ENCODE measurements at places on chromosomes 13 and 19.
A peak's percentile ranks its signal among the peaks of the same experiment; 100 is the strongest.

DNA sequence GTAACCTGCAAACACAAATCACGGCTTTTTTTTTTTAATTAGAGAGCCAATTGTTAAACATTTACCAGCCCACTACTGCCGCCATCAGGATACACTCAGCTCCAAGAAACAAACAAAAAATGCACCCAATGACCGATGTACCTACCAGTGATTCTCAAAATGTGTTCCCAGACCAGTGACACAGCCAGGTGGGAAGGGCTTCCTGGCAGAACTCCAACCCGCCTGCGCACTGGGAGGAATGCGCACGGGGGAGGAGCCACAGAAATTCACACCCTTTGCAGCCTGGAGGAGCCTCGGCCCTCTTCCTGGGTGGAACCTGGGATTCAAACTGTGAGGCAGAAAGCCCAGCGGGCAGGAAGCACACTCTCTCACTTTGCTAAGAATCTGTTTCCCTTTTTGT lies 255.9 kb downstream of the TBC1D4 start:
- no peak for DNase-seq

DNA sequence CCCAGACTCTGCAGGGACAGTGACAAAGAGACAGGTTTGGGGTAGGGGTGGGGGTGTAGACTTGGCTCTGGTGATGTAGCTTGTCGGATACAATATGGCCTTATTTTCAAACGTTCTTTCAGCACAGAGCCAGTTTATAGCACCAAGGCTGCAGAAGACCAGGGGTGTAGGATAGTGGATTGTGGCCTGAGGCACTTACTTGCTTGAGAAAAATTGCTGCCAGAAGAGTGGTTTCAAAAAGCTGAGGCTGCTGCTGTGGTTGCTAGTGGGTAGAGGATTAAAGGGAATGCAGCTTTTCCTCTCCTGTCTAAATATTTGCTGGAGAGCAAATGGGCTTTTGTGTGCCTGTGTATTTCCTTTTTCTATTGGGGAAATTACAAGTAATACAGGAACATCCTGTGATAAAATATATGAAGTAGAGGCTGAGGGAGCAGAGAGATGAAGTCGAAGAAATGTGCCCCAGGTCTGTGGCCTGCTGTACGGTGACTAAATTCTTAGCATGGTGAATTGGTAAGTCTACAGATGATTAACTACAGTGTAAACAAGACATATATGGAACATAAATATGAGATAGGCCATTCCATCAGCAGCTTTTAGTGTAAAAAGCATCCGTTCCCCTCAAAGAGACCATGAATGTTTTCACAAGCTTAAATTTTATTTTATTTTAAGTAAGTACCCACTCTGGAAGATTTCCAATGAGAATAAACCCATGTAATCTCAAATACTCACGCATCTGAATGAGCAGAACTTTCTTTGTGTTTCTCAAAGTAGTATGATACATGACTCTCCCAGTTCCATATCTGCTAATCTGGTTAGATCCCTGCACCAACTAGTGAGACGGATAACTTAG lies 112.9 kb downstream of the LRCH1 start:
- DNase-seq: no peak

DNA sequence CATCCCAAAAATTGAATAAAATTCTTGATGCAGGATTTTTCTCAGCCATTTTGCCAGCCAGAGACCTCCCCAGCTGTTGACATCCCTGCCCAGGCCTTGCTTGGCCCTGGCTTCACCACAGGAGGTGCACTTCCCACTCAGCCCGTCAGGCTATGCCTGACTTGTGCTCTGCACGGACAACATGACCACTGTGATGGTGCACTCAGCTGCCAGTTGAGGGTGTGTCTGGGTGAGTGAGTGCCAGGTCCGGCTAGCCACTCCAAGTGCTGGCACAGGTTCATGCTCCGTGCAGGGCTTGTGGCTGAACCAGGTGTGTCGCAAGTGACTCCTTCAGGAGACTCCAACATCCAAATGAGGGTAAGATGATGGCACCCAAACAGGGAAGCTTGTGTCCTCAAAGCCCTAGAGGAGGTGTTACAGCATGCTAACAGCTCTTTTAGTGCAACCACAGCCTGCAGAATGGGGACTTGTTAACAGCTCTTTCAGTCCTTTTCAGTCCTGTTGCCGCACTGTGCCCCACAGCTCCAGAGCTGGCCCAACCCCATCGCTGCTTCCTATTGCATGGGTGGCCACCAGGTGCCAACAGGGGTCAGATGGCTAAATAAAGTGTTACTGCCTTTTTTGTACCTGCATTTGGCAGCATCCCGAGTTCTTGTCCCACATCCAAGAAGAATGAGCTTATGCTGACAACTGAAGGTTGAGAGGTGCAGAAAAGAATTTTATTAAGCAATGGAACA lies 380.7 kb downstream of the SLITRK5 start:
- DNase-seq: no peak

DNA sequence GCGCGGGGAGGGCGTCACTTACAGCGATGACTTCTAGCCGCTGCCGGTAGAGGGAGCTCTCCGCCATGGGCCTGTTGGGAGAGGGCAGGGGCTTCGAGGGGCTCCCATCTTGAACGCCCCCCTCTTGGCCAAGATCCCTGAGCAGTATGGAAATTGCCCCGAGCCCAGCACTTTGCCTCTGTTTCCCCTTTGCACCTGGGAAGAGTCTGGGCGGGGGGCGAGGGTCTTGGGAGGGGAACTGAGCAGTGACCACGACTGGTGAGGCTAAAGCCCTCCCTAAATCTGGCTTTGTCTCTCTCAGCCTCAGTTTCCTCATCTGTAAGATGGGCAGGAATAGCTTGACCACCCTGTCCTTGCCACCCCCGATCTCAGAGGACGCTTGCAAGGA lies 2.8 kb downstream of the PALM3 start:
- no peak for DNase-seq

GRCh38 chr13:72255908-72256307 lies 388.9 kb upstream of the DACH1 start:
- DNase-seq: peak; percentile 10

GRCh38 chr13:77042566-77043177 lies 15.7 kb upstream of the FBXL3 start:
- DNase-seq: no peak

DNA sequence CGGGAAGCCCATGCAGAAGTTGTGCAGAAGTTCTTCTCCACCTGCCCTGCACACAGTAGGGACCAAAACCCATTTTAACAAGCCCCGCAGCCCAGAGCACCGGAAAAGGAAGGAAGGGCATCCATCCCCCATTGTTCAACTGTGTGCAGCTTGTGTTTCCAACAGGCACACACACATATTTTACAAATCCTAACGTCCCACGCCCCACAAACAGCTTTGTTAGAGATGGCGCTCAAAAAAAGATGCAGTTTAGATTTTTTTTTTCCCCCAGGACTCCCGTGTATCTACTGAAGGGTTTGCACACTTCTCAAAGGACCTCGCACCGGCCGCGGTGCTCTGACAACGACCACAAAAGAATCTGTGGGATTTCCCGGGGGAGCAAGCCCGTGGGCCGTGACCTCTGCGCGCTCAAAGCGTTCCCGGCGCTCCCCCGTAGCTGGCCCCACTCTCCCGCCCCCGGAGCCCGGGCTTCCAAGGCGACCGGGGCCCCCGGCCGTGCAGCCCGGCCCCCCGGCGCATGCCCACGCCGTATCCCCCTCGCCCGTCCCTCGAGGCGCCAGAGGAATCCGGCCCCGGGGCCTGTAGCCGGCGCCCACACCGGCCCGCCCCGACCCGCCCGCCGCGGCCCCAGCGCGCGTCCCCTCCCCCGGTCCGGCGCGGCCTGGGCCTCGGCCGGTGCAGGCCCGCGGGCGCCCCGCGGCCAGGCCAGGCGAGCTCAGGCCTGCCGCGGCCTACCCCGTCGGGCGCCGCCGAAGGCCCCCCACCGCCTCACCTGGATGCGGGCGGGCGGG lies 523 bp downstream of the ELAVL1 start:
- no peak for DNase-seq

DNA sequence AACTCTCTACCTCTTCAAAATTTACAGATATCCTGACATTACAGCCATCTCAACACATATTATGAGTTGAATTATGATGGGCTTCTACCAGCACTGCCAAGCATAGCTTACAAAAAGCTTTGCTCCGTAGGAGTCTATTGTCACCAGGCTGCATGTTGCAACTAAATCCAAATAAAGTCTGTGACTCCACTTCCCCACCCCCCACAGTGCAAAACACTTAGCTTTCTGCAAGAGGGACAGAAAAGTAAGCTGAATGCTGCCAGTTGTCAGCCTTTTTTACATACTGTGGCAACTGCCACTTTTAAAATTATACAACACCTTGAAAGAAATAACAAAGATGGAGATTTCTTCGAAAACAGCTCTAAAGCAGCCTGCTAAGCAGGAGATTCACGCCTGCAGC lies 189.1 kb downstream of the FGF14 start:
- DNase-seq: no peak

DNA sequence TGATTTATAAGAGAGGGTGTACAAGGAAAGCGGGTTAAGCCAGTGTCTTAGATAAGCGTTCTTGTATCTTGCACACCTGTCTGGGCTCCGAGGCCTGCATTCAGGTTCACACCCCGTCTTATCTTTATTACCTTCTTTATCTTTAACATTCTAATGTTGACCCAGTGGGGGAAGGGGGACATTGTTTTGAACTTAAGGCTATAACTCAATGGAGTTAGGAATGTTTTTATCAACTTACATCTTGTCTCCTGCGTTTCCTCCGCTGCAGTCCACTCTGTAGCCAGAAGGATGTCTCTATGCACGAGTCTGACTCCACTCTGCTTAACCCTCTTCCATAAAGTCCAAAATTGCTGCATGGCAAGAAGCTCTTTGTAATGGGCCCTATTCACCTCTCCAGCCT lies 71.2 kb downstream of the FGF9 start:
- no peak for DNase-seq

- DNase-seq: no peak
Observed at GRCh38 chr13:80367473-80367872, 26.5 kb upstream of the SPRY2 start.

Data from NCI-H1436 (cell line).